ENCODE measurements at places on chromosomes 13 and 19.

DNA sequence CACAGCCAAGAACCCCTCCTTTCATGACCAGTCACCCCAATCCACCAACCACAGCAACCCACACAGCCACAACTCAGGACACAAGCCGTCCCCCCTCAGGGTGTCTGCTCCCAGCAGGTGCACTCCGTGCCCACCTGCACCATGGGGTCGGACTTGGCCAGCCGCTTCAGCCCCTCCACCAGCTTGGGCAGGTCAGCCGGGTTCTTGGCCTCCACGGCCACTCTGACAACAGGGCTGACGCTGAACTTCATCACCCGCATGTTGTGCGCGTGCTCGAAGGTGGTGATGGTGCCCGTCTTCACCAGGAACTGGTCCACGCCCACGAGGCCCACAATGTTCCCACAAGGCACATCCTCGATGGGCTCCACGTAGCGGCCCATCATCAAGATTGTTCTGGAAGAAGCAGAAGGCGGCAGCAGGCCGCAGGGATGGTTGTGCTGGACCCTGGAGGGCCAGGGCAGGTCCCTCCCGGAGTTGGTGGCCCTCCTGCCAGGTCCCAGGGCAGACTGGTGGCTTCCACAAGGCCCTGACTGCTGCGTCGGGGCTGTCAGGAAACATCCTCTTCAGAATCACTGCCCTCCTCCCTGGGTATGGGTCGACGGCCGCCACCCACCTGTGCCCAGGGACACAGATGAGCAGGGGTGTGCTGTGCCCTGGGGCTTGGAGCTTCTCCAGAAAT lies 5.5 kb downstream of the EEF2 start:
- no peak for DNase-seq

DNA sequence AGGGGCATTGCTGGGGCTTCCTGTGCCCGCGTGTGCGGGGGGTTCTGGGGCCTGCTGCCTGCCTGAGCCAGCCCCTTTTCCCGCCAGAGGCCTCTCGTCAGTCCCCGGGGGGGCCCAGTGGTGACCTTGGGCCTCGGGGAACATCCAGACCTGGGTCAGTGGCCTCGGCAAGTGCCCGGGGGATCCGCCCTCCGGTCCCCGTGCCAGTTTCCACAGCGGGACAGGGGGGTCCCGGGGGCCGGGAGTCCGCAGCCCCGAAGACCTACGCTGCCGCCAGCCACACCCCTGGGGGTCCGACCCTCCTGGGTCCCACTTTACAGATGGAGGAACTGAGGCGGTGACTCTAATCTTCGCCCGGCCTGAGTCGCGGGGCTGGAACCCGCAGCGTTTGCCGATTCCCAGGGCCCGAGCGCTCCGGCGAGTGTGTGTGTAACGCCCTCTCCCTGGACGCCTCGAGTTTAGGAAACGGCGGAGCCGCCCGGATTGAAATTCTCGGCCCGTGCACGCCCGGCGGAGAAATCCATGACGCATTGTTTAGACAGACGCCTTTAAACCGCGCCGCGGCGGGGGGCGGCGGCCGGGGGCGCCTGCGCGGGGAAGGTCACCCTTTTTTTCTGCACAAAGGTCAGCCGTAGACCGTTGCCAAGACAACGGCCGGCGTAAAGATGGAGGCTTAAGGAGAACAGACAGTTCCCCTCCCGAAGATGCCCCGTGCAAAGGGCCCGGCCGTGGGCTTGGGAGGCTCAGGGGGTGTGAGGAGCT lies 39.3 kb downstream of the EFNA2 start:
- DNase-seq = peak; percentile 38

DNA sequence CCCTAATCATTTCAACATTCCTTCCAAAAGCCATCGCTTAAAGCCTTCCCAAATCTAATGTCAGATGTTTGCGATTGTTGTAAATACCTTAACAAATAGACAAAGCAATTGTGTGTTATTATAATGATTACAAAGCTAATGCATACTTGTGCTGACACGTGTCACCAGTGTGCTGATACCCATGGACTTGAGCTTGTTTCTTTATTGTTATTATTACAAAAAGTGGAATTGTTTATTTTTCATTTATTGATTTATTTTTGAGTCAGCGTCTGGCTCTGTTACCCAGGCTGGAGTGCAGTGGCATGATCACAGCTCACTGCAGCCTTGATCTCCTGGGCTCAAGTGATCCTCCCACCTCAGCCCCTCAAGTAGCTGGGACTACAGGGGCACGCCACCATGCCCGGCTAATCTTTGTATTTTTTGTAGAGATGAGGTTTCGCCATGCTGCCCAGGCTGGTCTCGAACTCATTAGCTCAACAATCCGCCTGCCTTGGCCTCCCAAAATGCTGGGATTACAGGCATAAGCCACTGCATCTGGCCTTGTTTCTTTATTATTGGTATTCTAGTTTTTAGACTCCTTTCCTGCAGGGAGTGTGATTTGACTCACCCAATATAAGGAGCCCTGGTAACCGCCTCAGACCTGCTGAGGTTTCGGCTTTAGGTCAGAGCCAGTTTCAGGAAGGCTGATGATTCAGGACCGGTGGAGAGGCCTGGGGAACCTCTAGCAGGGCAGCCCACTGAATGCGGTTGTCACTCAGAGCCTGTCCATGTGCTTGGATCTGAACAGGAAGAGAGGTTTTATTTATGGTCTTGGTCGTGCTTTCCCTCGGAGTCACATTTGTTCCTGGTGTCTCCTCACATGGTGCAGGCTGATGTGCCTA lies 2.1 kb upstream of the FBXO17 start:
- peak; percentile 85 for DNase-seq

DNA sequence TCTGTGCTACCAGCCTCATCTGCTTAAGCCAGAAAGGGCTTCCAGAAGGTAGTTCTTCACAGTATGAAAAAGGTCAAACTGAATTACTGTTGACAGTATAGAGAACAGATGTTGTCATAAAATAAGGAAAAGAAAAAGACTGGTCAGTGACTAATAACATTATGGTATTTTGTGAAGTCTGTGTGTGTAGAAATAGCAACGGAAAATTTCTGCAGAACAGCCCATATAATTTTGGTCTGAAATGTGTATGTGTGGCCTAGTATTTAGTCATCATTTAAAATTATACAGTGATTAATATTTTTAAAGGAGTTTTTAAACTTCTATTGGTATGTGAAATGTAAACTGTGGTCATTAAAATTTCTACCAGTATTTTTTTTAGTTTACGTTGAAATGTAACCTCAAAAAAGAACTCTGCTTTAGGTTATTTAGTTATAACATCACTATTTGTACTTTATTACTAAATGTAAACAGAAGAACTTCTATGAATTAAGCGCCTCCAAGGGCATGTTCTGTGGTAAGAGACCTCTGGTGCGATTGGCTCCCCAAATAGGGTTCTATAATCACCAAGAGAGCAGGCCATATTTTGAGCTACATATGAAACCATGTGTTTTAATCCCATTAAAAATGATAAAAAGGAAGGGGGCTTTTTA lies 3.3 kb upstream of the GPR183 start:
- no peak for DNase-seq

DNA sequence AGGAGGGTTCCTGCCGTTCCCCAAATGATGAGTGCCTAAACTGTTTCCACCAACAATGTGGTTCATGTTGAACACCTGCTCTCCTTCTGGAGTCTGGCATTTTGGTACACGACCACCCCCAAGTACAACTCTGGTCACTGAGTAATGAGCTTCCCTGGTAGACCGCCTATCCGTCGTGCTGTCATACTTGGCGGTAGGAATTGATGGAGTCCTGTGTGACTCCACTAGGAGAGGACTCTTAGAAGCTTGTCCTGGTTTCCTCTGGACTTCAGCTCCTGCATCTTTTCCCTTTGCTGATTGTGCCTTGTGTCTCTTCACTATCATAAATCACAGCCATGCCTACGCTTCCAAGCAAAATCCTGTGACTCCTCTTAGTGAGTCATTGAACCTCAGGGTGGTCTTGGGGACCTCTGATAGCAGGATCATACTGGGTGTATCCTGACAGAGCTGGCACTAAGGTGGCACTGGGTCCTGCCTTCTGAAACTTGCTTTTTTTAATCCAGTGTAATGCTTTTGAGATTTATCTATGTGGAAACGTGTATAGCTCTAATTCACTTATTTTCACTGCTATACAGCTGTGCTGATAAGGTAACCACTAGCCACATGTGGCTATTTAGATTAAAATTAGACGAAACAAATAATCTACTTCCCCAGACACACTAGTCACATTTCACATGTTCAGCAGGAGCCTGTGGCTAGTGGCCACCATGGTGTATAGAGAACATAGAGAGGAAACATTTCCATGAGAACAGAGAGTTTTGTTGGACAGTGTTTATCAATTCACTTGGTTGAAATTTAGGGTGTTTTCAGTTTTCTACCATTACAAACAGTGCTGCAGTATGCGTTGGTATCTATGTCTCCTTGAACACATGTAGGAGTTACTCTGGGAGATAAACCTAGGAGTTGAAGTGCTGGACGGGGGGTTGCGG lies 6.1 kb upstream of the ASF1B start:
- DNase-seq = no peak

GRCh38 chr13:35882722-35883497 lies 248.3 kb downstream of the DCLK1 start:
- no peak for DNase-seq

GRCh38 chr13:39047560-39047959 lies 9.3 kb downstream of the NHLRC3 start:
- no peak for DNase-seq

DNA sequence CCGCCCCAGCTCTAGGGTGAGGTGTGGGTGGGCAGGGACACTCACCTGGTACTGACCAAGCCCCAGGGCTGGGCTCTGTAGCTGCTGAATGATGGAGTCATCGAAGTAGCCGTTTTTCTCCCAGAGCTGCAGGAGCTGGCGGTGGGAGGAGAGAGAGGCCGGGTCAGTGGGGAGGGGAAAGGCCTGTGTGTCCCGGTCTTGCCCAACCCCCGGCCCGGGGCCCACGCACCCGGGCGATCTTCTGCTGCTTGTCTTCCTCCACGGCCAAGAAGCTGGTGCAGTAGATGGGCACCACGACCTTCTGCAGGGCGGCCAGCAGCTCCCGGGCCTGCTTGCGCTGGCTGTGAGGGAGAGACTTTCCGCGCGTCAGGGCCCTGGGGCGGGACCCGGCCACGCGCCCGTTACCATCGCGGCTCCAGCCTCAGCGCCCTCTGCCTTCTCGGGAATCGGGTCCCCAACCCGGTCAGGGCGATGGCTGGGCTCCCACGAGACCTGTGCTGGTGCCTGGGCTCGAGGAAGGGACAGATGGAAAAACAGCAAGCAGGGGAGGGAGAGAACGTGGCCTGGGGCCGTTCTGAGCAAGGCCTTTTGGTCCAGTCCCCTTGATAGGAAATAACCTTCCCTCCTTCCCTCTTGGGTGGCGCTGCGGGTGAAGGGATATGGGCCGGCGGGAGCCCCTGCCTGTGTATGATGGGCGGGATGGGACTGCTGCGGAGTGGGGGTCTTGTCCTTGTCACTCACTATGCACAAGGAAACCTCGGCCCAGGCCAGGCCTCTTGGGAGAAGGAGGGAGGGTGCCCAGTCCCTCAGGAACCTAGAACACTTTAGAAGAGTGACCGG lies 11.5 kb downstream of the CHERP start:
- DNase-seq = no peak

DNA sequence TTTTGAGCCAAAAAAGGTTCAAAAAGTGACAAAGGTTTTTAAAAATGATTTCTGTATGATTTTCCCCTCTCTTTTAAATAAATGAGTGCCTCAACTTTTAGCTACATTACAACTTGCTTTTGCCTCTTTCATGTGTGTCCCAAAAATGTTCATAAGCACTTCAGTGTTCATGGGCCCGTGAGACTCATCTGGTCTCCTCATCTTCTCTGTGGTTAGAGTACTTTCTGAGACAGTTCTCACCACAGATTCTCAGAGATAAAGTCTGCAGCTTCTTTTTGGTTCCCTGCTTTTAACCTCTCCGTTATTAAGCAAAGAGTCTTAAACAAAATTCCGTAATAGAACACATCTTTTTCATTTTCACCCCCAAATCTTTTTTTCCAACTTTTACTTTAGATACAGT lies 156.9 kb downstream of the DLEU7 start:
- peak; percentile 11 for DNase-seq

DNA sequence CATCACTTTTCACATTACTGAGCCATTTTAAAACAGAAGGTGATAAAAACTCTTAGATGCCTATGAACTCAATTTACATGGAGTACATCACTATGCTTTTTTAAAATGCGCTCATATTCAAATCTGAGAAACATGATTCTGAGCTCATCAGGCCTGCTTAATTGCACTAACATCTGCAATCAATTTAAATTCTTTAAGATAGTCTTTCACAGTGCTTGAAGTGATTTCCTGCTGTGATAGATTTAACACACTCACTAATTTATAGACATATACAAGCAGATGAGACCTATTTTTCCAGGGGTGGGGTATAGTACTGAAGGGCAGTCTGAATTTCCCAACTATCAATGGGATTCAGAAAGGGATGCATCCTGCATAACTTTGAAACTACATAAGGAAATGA lies 82.9 kb downstream of the DIAPH3 start:
- no peak for DNase-seq

GRCh38 chr13:112725346-112726015 lies 35.6 kb downstream of the ATP11A start:
- DNase-seq = no peak

DNA sequence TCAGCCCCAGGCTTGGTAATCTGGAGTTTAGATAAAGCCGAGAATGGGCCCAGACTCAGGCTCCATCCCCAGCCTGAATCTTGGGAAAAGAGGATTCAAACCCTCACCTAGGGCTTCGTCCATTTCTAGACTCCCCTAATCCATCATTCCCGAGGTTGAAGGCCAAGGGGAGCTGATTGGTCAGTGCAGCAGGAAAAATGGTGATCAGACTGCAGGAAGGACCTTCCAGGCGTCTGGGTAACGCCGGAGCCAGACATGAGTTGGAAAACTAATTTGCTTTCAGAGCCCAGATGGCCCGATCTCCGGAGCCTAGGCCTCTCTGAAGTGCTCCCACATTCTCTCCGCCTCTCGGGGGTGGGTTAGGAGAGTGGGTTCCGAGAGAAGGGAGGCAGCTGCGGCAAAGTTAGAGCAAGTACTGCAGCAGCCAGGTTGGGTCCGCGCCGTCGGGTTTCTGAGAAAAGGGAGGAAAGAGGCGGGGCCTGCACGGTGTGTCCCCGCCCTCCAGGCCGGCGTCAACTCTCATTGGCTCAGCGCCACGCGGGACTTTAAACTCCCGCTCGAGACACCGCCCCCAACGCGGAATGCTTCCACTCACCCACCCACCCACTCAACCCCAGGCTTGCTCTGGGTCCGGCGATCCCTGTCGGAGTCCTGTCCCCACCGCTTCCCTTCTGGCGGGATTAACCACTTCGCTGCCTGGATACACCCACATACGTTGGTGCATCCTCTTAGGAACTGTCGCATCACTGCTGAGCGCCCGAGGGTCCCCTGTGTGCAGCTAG lies 788 bp upstream of the RTBDN start:
- DNase-seq = no peak

- no peak for DNase-seq
Measured at GRCh38 chr13:73368608-73369007, 309.8 kb downstream of the KLF5 start.

DNA sequence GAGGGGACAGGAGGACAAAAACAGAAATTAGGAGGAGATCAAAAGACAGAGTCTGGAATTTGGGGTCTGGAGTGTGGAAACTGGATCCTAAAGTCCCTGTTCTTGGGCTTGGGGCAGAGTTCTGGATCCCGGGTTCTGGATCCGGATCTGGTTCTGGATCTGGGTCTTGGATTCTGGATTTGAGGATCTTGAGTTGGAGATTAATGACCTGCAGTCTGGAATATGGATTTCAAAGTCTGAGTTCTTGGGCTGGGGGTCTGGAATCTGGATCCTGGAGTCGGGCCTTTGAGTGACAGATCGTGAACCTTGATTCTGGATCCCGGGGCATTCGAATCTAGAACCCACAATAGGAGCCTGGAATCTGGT lies 411 bp upstream of the KLK15 start:
- no peak for DNase-seq
